ENCODE measurements at places on chromosomes 7 and 10.

DNA sequence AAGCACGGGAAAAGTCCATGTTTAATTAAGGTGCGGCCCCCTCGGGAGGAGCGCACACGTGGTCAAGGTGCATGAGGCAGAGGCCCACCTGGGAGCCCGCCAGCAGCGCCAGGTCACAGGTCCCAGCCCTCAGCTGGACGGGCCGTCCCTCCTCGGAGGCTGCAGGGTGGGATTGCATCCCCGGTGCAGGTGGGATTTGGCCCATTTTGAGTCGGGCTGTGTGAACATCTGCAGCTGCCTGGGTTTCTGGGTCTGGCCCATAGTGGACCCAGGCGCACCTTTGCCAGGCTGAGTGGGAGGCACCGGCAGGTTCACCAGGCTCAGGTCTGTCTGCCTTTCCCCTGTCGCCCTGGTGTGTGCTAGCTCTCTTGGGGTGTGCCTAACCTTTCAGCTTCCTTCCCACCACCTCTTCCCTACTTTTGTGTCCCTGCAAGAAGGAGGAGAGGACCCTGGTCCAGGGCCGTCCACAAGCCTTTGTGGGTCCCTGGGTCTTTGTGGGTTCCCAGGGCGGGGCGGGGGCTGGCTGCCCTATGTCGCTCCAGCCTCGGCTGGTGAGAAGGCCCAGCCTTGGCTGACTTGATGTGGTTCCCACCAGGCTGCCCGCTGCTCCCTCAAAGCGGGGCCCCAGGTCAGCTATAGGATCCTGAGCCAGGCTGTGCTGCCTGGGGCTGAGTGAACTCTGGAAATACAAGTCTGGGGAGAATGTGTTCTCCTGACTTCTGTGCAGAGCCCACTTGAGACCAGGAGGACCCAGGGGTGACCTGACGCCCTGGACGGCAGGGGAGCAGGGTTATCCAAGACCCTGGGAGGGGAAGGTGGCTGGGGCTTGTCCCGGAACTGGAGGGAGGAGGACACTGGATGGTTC is 186.7 kb upstream of the SHH start:
- no peak for DNase-seq

DNA sequence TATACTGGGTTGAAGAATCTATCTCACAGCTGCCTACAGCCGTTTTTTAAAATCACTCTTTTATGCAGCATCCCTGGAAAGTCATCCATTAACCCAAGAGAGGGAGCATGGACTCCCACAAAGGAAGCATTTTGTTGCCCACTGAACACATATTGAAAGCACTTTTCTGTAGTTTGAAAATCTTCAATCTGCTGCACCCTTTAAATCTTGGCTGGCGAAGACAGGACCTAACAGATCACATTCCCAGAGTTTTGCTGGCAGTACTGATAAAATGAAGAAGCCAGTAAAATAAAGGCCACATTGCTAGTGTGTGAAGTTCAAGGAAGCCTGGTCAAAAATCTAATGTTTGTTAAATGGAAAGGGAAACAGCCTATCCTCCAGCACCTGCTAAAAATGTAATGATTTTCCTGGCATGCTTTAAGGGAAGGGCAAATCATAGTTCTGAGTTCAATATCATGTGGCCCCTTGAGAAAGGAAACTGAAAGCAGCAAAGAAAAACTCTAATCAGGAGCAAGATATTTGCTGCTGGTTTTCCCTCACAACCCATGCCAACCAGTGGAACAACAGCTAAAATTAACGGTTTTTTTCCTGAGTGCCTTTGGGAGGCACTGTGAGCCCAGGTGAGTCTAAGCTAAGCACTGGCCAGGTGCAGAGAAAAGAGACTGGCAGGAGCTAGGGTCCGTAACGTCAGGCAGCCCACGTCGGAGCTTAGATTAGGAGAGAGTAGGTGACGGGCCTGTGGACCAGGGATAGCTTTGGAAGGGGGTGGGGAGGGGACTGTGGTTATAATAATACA is 97.9 kb upstream of the PALS2 start:
- DNase-seq, result no peak

DNA sequence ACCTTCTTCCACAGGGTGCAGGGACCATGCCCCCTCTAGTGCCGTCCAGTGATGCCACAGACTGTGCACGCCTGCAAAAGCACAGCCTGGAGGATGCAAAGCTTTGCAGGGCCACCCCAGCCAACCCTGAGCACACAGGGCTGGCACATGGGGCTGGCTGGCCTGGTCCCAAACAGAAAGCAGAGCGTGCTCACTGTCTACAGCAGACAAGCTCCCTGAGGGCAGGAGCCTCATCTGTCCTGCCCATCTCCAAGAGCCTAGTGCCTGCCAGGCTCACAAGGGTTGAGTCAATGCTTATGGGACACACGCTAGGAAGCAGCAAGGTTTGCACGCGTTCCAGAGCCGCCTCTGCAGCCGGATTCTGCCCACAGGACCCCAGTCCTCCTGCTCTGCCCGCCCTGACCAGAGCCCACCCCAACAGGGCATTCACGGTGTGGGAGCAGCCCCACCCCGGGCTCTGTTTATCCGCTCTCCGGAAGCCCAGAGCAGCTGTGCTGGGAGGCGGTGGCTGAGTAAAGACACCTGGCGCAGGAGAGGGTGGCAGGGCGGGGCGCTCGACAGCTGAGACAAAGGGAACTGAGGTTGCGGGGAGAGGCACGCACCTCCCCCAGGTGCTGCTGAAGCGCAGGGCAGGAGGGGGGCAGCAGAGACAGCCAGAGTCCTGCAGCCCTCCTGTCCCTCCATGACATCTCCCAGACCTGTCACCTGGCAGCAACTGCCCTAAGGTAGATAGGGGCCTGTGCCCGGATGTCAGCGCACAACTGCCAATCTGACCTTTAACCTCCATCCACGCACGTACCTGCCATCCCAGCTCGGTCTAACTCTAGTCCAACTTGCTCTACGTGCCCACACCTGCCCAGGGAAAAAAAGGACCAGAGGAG is 4.3 kb downstream of the KCNH2 start:
- DNase-seq, result no peak

GRCh38 chr10:116276981-116277380 is 4.0 kb upstream of the GFRA1 start:
- no peak for DNase-seq

GRCh38 chr10:85604136-85604725 is 762.4 kb downstream of the GRID1 start:
- DNase-seq, result no peak

GRCh38 chr7:152173372-152174070 is 148.0 kb downstream of the GALNT11 start:
- no peak for DNase-seq

DNA sequence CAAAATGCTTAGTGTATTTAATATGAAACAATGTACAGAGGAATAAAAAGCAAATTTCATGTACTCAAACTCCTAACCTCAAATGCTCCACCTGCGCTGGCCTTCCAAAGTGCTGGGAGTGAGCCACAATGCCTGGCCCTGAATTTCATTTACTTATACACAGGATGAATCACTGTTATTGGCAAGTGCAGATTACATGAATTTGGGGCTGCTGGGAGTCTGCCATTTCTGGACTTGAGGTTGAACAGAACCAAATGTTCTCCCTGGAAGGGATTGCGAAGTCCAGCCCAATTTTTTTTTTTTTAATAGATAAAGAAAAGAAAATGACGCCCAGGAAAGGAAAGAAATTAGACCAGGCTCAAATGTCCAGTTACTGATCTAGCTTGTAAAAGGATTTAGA is 6.8 kb upstream of the CSTF2T start:
- DNase-seq, result no peak

DNA sequence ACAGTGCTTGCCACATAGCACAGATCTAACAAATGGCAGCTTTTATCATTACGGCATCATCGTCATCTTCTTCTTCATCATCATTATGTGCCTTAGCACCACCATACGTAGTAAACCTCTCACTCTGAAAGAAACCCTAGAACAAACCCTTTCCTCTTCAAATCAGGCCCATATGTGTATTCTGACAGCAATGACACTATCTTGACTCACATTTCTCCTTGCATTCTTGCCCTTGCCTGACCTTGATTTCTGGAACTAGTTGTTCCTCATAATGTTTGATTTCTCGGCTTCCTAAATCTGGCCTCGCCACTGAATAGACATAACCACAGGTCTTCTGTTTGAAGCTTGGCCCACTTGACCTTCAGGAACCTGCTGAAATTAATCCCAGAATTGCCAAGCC is 115.3 kb downstream of the DGKI start:
- DNase-seq, result no peak

DNA sequence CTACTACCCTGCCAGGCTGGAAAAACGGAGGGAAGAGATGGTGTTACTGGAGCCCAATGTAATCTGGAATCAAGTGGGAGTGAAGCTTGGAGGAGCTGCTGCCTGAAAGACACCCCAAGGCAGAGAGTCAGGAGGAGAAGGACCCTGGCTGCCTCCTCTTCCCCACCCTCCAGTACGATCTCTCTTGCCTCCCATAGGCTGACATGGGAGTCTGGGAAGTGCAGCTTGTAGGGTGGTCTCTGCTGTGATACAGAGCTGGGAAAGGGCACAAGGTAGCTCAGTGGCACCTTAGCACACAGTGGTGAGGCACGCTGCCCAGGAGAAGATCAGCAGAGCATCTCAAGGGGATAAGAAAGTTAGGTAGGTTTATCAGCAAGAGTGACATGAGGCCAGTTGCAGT is 35.9 kb downstream of the EMX2 start:
- no peak for DNase-seq

DNA sequence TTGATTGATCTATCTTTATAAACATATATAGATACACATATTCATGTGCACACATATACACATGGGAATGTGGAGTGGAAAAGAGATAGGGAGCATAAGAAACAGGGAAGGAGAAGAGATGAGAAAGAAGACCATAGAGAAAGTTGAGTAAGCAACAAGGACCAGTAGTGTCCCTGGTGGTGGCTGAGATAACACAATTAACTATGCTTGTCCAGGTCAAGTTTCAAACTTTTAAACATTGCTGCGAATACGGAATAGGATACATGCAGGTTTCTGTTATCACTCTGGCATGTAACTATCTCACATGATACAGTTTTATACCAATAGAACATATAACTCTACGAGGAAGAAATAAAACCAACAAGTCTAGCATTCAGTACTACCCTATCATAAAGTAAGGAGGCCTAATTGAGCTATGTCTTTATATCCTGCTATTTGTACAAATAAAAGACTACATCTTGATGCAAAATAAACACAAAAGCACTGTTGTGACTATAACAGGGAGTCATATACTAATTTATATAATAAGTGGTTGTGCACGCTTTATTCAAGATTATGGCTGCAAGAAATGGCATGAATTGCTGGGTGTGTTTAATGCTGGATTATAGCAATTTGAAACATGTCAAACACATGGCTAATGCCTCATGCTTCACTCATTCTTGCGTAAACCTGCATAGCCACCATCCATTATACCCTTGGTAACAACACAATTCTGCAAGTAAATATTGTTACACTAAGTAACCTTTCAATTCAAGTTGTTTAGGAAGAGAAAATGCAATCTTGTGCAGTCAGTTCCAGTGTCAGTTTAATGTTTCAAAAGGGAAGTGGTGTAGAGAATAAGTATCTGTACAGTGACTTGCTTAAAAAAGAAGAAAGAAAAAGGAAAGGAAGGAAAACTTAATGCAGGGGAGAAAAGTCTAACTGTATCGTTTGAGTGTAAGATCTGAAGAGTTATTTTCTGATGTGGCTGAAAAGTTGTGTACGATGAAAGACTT is 8.2 kb downstream of the FOXP2 start:
- DNase-seq, result peak; percentile 57

DNA sequence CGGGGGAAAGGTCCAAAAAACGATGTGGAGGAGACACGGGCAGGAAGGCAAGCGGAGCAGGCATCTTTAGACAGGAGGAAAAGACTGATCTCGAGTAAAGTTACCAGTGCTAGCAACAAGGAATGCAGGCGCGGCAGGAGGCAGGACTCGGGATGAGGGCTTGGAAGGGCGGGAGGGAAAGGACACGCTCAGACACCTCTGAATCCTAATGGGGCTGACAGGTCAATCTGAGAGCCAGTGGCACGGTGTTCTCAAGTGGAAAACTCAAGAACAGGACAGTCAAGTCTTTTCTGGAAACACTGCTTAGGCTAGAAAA is 155.3 kb upstream of the COBL start:
- DNase-seq, result no peak

GRCh38 chr7:106640368-106641141 is 20.4 kb downstream of the CCDC71L start:
- DNase-seq, result no peak

DNA sequence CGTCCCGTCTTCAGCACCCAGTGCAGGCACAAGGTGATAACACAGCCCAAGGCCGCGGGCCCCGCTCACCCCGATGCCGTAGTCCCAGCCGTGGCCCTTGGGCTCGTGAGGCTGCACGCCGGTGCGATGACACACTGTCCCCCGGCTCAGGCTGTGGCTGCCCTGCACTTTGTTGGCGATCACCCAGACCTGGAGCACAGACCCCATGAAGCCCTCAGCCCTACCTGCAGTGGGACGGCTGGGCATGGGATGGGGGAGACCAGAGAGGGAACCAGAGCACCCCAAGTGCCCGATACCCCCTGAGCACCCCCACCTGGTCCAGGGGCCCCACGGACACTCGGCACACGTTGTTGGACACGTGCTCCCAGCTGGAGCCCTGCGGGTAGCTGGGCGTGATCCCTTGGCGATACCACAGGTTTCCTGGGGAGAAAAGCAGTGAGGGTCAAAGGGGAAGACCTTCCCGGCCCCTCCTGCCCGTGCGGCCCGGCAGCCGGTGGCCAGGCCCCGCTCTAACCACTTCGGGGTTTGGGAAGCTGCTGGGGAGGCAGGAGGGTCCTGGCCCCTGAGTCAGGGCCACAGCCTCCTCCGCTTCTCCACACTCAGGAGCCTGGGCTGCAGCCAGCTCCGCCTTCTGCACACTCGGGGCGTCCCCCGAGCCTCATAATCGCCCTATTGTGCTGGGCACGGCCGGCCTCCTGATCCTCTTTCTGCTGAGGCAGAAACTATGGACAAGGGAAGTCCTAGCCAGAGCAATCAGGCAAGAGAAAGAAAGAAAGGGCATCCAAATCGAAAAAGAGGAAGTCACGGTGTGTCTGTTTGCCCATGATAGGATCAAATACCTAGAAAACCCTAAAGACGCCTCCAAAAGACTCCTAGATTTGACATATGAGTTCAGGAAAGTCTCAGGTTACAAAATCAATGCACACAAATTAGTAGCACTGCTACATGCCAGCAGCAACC is 6.7 kb downstream of the BHLHA15 start:
- DNase-seq, result no peak

DNA sequence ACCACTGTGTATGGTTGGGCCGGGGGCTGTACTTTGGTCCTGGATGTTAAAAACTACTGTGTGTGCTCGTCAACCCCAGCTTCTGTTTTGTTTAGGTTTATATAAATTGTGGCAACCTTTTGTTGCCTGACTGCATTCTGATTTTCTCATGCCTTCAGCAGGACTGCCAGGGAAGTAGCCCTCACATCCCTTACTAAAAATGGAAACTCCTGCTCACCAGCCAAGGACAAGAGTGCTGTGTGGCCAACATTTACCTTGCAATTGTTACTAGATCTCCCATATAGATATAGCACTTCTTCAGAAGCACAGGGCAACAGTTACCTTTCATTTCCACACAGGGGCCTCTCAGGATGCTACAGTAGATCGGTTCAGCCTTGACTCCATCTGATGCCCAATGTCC is 174.4 kb downstream of the TAX1BP1 start:
- no peak for DNase-seq

DNA sequence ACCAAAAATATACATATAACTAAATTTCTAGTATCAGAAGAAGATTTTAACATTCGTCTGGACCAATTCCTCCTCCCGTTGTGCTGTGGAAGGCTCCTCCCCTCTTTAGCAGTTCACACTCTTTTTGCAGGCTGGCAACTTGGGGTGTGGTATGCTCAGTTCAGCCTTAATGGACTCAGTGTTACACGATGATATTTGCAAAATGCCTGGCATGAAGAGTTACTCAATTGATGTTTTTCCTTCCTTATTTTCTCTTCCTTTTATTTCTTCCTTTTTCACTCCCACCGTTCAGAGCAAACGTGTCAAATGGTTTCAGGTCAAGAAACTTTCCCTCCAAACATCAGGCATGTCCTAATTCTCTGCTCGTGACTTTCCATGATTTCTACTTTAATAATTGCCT is 248.3 kb downstream of the PHF14 start:
- no peak for DNase-seq

Measured in RKO (cell line).